CD4-positive, alpha-beta T cell treated with Interleukin-10 for 1 hour (primary cell): ENCODE measurements at places on chromosomes 5 and 9.

DNA sequence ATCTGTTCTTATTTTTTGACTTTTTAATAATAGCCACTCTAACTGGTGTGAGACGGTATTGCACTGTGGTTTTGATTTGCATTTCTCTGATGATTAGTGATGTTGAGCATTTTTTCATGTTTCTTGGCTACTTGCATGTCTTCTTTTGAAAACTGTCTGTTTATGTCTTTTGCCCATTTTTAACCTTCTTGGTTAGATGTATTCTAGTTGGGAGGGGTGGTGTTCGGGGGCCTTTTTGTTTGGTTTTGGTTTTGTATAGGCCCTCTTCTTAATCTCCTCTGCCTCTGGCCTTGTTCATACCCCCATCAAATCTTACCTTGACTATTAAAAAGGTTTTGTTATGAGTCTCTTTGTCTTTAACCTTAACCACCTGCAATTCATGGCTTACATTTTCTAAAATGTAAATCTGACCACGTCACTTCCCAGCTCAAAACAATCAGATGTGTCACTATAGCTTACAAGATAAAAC is 107.8 kb upstream of the NR4A3 start:
- DNase-seq: no peak

GRCh38 chr5:59042201-59043055 is 459.6 kb downstream of the RAB3C start:
- no peak for DNase-seq

DNA sequence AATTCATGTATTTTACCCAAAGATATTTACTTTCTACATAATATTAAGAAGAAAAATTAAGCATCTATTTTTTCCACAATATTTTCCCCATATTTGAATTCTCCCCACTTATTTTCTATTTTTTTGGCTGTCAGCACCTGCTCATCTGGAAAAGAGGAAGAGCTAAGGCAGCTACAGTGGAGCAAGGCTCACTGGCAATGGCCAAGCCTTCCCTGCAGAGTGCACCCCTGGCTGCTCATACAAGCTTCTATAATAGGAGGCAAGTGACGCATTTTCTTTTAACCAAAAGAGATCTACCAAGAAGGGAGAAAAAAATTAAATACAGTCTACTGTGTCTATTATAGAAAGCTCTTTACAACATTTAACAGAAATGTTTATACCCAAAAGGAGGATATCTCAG is 72.5 kb downstream of the AUH start:
- DNase-seq: no peak

DNA sequence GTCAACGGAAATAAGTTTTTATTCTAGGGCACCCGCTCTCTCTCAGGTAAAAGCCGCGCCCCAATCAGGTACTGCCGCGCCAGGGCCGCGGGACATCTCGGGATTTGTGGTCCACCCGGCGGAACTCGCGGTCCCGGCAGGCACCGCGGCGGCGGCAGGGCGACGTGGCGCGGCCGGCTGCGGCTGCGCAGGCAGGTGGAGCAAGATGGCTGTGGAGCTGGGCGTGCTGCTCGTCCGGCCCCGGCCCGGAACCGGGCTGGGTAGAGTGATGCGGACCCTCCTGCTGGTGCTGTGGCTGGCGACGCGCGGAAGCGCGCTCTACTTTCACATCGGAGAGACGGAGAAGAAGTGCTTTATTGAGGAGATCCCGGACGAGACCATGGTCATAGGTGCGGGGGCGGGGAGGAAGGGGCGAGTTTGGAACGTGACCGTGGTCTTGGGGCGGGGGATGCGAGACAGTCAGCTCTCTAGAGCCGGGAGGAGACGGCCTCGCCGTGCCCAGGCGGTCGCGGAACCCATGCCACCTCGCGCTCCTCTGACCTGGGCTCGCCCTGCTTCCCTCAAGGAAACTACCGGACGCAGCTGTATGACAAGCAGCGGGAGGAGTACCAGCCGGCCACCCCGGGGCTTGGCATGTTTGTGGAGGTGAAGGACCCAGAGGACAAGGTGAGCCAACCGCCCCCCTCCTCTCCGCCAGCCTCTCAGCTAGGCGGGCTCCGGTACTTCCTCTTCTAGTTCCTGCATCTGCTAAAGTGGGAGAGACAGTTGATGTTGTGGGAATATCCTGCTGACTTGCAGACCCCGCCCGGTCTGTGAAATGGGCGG is at the start of gene TMED9:
Gene TMED9, plus strand, starts transcription at position 194 of the 825 bp plus-strand sequence. Its CDS starts 12 bp downstream, at position 206.
- DNase-seq: peak; percentile 92

DNA sequence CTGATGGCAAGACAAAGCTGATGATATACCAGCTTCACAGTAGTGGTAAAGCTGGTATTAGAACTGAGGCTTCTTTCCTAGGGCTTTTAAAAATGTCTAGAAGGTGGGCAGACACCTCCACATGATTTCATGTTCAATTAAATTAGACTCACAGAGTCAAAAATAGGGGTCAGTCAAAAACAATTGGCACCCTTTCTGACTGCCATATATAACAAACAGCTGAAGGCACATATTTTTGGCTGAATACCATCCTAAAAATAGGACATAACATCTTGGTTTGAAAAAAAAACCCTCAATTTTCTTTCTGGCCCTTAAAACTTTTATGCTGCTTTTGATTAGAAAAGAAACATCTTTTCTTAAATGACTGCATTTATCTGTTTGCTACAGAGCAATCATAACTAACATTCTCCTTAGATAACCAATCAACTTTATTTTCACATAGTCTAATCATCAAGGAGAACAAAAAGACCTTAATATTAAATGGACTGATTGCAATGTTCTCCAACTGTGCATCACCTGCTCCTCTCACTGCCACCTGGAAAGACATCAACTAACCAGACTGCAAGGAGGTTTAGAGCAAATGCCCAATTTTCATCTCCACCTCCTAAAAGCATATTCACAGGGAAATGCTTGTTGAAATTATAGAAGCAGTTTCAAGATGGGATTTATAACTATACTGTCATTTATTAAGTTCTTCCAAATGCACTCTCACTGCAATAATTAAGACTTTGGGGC is 3.2 kb downstream of the SGTB start:
- no peak for DNase-seq

GRCh38 chr9:32705059-32705458 is 69.6 kb upstream of the TAF1L start:
- no peak for DNase-seq

DNA sequence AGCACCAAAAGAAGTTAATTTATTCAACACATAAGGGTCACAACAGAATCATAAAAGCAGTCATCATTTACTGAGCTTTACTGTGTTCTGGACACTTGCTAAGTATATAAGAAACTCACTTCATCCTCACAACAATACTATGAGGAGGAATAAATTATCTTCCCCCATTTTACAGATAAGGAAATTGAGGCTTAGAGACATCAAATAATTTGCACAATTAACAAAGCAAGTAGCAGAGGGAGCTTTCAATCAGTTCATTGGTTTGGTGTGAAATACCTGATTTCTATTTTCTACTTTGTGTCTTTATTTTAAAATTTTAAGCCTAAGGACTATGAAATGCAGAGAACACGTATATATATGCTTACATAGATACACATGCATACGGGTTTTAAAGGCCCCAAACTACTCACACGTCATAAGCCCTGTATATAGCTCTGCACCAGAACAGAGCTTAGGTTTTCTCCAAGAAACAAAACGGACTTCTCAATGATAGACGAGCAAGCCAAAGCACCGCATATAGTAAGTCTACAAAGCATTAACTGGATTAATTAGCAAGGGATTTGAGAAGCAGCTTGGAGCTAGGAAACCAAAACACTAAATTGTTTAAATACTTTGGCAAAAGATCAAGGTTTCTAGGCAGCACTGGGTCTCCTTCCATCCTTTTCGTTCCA is 95.6 kb downstream of the DENND1A start:
- DNase-seq: no peak

DNA sequence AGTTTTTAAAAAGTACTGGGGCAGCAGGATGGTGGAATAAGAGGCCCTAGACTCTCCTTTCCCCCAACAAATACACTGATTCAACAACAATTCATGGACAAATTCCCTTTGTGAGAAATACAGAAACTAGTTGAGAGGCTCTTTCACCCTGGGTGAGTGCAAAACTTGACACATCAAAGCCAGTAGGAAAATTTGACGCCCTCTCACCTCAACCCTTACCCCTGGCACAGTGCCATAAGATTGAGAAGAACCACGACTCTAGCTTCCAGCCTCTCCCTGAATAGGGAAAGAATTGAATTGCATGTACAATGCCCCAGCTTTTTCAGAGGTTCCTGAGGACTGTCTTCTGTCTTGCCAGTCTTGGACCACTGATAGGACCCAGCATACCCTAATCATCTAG is 12.3 kb downstream of the KIF4B start:
- no peak for DNase-seq

DNA sequence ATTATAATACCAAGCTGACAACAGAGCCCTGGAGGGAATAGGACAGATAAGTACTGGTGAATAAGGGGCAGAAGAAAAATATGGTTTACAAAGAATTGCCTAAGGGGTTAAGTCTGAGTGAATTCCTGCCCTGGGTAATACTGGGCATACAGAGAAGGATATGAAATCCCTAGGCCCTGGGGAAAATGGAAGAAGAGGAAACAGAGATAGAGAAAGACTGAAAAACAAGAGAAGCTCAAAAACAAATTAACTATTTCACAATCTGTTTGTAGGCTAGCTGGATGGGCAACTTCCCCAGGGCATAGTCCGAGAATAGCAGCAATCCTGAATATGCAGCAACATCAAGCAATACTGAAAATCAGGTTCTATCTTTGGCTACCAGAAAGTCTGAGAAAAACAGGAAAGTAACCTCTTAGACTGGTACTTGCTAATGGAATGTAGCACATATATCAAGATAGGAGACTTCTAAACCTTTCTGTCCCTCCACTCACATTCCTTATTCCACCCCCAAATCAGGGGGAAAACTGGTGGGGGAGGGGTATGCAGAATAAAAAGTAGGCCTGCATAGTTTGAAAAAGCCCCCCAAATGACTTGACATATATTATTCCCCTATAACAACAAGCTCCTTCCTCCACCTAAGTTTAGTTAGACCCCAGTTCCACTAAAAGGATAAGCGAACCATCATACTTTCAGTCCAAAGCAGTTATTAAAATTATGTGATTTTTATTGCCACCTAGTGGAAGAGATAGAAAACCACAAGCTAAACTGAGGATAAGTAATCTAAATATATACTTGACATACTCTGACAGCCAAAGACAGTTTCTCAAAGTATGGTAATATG is 20.6 kb downstream of the SLC38A9 start:
- peak; percentile 44 for DNase-seq

DNA sequence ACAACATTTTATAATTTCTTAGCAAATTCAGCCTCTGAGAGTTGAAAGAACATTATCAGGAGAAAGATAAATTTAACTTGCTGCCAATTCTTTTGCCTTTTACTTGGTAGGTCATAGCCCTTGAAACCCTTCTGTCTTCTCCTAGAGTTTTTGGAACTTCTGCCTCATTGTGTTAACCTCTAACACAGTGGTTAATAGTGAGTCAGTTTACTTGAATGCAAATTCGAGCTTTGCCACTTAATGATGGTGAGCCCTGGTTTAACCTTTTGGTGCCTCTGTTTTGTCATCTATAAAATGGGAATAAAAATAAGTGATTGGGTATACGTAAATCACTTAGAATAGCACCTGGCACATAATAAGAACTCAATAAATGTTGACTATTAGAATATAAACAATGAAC is 1.8 kb upstream of the INIP start:
- no peak for DNase-seq

DNA sequence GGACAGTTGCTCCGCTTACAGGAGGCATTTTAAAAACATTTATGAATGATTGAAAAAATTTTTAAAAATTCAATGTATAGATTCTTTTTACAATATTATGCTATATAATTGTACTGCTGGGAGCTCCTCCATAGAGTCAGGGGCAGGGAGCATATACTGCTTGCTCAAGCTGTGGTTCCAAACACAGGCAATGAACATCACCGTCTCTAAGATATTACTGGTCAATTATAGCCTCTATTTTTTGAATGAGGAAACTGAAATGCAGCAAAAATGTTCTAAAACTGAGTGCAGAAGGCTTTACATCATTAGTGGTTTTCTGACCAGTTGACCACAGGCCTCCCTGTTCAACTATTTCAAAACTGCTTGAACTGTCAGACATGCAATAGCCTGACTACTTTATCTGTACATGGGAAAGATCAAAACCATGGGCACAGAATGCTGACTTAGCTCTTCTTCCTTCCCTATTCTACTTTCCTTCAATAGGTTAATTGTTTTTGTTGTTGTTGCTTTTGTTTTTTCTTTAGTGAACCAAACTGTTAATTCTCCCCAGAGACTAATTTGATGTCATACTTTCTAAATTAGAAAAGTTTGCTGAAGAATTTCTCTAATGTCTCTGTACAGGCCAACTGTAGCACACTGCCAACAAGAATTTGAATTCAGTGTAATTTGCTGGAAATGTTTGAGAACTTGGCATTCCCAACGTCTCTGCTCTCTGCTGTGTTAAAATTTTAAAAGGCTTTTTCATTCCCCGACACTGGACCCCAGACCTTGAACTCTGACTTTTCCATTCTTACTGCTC is 107.6 kb upstream of the MPDZ start:
- DNase-seq: no peak

DNA sequence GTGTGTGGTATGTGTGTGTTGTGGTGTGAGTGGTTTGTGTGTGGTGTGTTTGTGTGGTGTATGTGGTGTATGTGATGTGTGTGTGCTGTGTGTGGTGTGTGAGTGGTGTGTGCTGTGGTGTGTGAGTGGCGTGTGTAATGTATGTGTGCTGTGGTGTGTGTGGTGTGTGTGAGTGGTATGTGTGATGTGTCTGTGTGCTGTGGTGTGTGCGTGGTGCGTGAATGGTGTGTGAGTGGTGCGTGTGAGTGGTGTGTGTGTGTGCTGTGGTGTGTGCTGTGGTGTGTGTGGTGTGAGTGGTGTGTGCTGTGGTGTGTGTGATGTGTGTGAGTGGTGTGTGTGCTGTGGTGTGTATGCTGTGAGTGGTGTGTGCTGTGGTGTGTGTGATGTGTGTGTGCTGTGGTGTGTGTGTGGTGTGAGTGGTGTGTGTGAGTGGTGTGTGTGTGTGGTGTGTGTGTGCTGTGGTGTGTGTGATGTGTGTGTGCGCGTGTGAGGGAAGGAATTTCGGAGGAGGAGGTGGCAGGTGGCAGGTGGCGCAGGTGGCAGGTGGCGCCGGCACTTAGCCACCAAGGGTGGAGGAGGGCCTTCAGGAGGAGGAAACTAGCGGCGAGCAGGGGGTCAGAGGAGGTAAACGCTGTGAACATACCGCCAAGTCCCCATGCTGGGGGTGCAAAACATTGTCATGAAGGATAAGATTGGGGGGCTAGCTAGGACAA is 191.8 kb downstream of the MELK start:
- no peak for DNase-seq

GRCh38 chr9:17462869-17463464 is 115.9 kb upstream of the SH3GL2 start:
- peak; percentile 21 for DNase-seq

DNA sequence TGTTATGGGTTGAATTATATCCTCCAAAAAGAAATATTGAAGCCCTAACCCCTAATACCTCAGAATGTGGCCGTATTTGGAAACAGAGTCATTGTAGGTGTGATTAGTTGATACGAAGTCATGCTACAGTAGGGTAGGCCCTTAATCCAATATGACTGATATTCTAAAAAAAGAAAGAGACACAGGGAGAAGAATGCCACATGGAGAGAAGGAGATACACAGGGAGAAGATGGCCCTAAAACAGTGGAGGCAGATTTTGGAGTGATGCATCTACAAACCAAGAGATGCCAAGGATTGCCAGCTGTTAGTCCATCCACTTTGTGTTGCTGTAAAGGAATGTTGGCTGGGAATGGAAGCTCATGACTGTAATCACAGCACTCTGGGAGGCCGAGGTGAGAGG is 21.3 kb downstream of the ARRDC3 start:
- DNase-seq: no peak
